ENCODE measurements at places on chromosomes 2 and 18.

DNA sequence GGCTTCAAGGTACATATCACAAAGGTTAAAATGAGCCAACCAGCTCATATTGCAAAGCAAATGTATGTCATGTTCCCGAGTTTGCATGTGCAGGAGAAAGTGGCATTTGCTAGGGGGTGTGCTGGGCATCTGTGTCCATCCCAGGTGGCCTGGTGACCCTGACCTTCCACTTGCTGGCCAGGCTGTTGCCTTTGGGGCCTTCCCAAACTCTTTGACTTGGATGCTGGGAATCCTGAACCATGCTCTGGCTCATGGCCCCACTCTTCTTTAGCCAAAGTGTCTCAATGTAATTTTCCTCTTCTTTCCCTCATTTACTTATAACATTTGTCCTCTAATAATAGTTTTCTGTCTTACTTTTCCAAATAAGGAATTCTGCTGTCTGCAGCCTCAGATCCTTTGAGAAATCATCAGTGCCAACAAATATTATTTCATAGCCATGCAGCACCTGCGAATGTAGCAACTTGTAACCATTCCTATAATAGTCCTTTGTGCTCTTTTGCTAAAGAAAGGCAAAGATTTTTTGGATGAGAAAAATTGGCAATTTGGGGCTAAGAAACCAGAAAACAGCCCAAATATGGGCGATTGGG, 64.2 kb downstream of the MTCL1 start:
- no peak for DNase-seq

DNA sequence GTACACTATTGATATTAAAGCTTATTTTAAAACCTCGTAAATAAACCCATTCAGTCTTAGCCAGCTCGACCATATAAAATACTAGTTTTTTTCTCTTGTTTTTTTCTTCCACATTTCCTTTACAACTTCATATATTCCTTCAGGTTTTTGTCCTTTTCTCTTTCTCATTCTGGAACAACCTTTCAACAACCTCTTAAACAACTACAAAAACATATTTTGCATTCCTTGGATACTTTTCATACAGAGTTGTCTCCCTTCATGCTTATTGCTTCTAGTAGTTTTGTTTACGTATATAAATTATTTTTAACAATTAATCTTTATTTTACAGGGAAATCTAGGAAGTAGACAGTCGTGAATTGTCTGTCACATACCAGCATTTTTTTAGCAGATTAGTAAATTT, 41.2 kb downstream of the COMMD1 start:
- DNase-seq: no peak

DNA sequence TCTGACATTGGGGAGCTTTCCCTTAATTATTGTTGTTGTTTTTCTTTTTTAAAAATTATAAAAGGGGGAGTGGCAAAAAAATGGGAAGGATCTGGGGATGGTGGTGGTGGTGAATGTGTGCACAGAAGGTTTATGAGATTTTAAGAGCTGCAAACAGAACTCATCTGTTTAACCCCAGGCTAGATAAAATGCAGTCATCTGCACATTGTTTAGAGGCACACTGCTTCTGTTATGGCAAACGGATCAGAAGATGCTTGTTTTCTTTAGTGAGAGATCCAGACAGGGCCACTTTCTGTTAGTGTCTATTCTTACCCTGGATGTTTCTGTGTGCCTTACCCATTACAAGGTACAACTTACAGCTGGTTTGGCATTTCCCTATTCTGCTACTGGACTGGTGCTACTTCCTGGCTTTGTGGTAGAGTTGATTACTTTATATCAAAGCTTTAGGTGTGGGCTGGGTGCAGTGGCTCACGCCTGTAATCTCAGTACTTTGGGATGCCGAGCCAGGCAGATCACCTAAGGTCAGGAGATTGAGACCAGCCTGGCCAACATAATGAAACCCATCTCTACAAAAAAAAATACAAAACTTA, 68.2 kb upstream of the NRP2 start:
- no peak for DNase-seq

DNA sequence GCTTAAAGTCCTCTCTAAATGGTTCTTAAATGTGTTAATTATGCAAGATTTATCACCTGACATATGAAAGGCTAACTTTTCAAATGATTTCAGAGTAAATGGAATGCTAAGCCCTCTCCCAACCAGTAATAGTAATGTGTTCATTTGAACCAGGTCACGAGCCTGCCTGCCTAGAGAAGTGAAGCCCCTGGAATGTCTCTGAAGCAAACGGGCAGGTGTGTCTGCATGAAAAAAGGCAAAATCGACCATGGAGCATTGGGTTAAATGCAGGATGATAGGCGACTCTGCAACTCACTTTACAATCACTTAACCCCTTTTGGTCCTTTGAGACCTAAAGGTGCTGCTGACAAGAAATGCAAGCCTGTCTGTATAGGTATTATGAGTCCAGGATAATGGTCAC, 798.4 kb upstream of the ACVR2A start:
- no peak for DNase-seq

DNA sequence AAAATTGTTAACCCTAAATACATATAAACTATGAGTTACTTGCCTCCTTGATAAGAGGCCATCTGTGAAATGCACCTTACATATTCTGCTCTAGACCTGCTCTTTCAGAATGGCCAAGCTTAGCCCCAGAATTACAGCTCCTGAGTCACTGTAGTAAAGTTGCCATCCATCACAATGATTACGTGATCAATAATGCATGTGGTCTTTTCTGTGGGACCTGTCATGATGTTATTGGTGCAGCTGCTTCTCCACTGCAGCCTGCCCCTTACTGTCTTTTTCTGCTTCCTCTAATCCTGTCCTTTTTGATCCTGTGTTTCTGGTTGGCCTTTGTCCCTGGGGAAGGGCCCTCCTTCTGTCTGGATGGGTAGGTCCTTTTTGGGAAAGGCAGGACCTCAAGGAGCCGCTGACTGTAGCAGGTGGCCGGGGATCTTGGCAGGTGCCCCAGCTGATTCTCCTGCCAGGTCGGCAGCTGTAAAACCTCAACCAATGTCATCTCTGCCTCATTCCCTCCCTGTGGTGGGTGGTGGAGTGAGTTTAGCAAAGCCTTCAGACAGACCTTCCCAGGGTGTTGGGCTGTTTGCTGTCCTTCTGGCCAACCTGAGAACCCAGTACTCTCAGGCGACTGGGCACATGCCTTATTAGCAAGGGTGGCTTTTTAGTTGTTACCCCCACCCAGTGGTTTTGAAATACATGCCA, 126.2 kb upstream of the EML6 start:
- DNase-seq: no peak

GRCh38 chr18:58640428-58640805, 11.5 kb upstream of the ALPK2 start:
- DNase-seq: no peak

Measured in thoracic aorta (tissue), 2 donors.